ENCODE measurements at places on chromosomes 5 and 9.
A peak's percentile ranks its signal among the peaks of the same experiment; 100 is the strongest.

- DNase-seq: peak; percentile 38
These were observed 98.6 kb upstream of the ADAMTS19 start for GRCh38 chr5:129361441-129362025.

GRCh38 chr5:93829346-93829745 lies 87.9 kb upstream of the POU5F2 start:
- no peak for DNase-seq

DNA sequence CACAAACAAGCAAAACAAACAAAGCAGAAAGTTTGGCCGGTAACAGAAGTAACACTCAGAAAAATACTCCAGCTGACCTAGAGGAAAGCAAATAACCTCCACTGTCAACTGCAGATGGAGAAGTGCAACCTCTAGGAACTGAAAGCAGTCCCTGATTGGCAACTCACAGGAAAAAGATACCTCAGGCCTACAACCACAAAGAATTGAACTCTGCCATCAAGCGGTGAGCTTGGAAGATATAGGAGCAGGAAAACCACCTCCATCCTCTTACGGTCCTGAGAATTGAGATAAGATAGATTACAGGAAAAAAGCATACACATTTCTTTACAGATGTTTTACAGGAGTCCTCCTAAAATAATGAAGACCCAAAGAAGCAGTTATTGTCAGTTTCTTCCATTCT lies 184.5 kb downstream of the PDZD2 start:
- DNase-seq: peak; percentile 23

DNA sequence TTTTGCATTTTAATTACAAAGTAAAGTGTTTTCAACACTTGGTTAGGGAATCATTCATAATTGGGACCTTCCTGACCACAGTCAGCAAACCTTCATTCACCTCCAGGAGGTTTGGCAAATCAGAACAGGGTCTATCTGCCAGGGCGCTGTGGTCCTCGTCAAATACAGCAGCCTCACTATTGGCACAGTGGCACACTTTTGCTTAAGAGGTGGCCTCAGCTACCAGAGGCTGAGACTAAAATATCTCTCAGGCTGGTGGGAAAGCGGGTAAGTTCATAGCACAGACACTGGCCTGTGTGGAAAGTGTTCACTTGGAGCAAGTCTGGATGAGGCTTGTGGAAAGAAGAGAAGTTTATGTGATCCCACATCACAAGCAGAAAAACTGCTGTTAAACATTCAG lies 268.6 kb upstream of the DAPK1 start:
- DNase-seq: no peak

- no peak for DNase-seq
These were observed 27.4 kb upstream of the ANKRD33B start for GRCh38 chr5:10536511-10536910.

DNA sequence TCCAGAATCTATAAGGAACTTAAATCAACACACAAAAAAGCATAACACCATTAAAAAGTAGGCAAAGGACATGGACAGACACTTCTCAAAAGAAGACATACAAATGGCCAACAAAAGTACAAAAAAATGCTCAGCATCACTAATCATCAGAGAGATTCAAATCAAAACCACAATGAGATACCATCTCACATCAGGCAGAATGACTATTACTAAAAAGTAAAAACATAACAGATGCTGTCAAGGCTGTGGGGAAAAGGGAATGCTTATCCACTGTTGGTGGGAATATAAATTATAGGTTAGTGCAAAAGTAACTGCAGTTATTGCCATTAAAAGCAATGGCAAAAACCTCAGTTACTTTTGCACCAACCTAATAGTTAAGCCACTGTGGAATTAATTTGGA lies 32.2 kb upstream of the SPATA31D4 start:
- peak; percentile 30 for DNase-seq

DNA sequence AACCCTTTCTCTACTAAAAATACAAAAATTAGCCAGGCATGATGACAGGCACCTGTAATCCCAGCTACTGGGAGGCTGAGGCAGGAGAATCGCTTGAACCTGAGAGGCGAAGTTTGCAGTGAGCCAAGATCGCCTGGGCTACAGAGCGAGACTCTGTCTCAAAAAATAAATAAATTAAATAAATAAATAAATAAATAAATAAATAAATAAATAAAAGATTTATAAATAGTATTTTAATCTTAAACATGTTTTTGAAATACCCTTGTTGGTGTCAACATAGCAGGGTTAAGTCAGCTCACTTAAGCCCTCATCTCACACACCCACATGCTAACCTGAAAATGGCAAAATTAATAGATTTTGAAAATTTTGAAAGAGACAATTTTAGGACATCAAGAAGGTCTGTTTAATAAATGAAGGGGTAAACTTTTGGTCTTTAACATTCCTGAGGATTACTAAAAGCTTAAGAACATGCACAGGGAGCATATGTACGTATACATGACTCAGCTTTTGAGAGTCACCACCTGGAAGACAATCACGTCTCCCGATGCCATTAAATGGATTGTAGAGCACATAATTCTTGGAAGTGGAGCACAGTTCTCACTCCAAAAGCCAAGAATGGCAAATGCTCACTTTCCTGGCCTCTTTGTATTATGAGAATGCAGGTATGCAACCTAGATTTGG lies 202.5 kb downstream of the GDNF start:
- peak; percentile 75 for DNase-seq

DNA sequence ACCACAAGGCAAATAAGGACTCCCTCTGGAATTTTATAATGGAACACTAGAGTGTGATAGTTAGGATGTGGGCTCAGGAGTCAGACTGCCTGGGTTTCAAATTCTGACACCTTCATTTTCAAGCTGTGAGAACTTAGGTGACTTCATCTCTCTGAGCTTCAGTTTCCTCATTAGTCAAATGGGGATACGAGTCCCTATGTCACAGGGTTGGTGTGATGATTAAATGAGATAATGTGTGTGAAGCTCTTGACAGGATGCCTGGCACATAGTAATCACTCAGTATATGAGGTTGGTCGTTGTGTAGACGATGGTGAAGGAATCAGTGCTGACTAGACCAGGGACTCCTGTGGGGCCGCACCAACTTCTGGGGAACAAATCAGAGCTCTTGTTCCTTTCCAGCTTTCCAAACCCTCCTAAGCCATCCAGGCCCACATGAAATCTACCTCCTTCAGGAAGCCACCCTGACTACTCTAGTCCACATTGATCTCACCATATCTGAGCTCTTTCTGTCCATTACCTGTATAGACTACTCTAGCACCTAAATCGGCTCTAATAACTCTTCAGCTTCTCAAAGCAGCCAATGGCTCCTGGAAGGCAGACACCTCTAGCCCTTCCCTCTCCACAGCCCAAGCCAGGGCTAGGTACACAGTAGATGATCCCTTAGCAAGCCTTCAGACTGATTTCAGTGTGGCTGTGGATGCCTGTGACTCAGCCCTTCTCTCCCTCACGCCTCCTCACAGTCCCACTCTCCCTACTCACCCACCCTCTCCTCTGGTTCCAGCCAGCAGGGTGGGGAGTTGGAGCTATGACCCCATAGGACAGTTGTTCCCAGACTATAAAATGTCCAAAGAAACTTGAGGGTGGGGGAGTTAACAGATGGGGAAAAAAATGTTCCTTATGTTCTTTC lies 2.5 kb upstream of the TCF7 start:
- peak; percentile 37 for DNase-seq

DNA sequence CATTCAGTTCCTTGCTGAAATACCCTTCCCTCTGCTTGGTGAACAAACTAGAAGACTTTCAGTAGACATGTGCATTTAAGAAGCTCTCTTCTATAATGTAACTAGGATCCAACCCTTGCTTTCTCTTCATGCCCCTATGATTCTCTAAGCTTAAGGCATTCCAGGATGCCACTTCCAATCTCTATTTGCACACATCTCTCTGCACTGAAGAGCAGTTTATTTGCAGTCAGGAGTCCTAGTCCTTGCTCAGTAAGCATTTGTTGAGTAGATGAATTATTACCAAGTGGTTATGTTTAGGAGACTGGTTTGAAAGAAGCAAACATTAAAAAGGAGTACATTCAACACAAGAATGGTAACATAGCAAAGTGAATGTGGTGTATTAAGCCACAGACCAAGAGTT lies 274.2 kb upstream of the KLF9 start:
- DNase-seq: no peak

GRCh38 chr5:10376544-10376943 lies 23.0 kb downstream of the MARCHF6 start:
- no peak for DNase-seq

DNA sequence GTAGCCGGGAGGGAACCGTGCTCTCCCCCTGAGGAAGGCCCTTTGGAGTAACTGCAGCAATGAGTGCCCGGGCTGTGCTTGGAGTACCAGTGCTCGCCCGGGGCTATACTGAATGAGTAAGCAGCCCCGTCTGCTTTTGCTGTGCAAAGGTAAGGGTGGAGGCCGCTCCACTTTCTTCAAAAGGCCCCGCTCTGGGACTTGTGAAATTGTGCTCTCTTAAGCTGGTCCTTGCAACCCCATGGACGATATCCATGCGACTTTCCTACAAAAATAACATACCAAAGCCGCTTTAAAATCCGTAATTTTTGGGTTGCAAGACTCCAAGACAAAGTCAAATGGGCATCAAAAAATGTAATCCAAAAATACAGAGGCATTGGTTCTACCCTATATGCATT lies 578 bp upstream of the TNFAIP8 start:
- peak; percentile 15 for DNase-seq

- DNase-seq: no peak
These were observed 21.7 kb upstream of the VLDLR start for GRCh38 chr9:2599896-2600295.
